A549 (cell line): ENCODE measurements at places on chromosomes 13 and 19.
A peak's percentile ranks its signal among the peaks of the same experiment; 100 is the strongest.

DNA sequence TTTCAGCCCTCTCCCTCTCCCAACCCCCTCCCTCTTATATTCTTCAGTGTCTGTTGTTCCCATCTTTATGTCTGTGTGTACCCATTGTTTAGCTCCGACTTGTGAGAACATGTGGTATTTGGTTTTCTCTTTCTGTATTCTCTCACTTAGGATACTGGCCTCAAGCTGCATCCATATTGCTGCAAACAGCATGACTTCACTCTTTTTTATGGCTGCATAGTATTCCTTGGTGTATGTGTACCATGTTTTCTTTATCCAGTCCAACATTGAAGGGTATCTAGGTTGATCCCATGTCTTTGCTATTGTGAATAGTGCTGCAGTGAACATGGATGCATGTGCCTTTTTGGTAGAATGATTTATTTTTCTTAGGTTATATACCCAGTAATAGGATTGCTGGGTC, 17.8 kb downstream of the NHLRC3 start:
- DNase-seq, result no peak

GRCh38 chr19:38721979-38722773, 22.1 kb downstream of the CAPN12 start:
- DNase-seq, result no peak

DNA sequence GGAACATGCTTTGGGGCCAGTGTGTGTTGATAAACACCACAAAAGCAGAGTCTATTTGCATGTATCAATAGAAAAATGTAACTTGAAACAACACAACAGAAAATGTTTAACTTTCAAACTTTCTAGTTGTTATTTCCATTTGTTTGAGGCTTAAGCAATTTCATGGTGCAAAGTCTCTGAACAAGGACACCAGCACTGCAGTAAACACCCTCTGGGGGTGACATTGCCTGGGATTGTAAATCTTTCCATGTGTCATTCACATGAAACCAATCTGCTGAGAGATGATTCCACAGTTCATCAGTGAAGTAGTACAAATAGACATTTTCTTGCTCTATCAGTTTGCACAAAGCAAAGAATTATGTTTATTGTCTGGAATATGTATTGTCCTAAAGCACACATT, 124.5 kb downstream of the ITGBL1 start:
- DNase-seq, result no peak

DNA sequence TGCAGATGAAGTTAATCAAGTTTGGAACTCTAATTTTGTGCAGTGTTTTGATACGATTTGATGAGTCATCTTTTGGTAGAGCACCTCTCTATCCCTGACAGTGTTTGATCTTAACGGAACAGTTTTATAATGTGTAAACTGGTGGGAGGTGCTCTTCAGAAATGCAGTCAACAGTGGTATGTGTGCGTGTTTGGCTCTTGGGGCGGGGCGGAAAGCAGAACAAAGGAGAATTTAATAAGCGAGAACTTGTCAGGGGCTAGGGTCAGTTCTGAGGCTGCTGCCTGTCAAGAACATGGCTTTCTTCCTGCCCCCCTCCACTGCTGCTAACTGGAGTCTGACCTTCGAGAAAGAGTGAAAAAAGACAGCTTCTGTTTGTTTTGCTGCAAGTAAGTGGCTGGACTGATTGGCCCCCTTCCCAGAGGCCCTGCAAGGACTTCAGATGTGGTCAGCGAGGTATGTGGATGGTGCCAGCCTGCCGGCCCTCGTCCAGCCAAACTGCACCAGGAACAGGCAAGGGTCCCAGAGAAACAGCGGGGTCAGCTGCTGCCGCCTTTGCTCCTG, 40.8 kb downstream of the BBC3 start:
- DNase-seq, result peak; percentile 92

- DNase-seq, result peak; percentile 39
Observed at GRCh38 chr19:13026462-13027370, 31.4 kb downstream of the NFIX start.

- no peak for DNase-seq
Observed at GRCh38 chr19:3580156-3580934, 4.9 kb upstream of the GIPC3 start.

GRCh38 chr19:3133793-3134116, 2.1 kb upstream of the GNA15 start:
- DNase-seq, result no peak

DNA sequence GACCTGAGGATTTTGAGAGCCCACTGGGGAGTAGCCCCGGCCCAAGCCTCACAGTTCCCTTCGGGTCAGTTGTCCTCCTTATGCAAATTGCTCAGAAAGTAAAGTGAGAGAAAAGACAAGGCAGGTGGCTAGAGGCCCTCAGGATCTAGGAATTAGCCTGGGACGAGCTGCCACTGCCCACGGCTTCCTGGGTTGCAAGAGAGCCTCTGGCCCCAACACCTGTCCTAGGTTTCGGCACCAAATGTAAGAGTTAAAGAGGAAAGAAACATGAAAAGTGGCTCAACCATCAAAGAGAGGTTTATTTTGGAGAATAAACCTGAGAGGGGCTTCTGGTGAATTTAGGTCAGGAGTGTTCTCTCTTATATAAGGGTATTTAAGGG, 25.6 kb downstream of the TMEM255B start:
- DNase-seq, result no peak

DNA sequence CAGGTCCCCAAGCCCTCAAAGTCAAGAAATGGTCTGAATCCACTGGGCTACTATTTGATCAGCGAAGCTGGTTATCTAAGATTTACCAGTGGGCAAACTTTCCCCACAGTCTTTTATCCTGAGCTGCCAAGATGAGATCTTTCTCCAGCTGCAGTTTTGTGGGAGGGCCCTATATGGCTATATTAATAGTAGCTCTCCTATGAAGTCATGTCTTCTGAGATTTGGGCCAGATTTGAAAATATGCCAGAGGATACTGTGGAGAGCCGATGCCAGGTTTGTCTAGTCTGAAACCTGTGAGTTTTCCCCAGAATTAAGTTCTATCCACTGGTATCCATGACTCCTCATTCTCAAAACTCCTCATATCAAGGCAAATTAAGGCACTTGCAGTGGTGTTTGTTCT, 173.2 kb downstream of the FLT1 start:
- no peak for DNase-seq

- DNase-seq, result peak; percentile 0
Observed at GRCh38 chr13:35549481-35549880, 73.0 kb upstream of the MAB21L1 start.

DNA sequence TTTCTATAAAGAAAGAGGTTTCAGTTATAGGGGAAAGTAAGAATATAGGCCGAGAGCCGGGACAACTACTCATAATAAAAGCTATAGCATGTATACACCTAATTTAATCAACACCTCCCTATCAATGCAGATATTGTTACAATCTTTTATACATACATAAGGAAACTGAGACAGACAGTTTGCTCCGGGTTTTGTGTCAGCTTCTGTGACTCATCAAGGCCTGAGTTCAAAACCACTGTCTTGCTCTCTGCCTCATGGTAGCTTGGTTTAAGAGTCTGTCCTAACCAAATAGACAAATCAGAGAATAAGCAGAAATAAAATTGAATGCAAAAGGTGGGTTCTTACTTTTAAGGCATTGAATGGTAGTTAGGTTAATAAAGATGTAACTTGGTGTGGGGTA, 222.9 kb downstream of the GGACT start:
- DNase-seq, result no peak

GRCh38 chr19:2663920-2664571, 38.4 kb downstream of the GNG7 start:
- DNase-seq, result no peak

GRCh38 chr13:93289842-93290241, 63.2 kb downstream of the GPC6 start:
- no peak for DNase-seq

- no peak for DNase-seq
Observed at GRCh38 chr13:75071796-75072195, 410.2 kb downstream of the TBC1D4 start.

GRCh38 chr13:27393101-27393500, 31.3 kb upstream of the GTF3A start:
- DNase-seq, result no peak

GRCh38 chr13:44523146-44524015, 52.7 kb downstream of the TSC22D1 start:
- peak; percentile 13 for DNase-seq

DNA sequence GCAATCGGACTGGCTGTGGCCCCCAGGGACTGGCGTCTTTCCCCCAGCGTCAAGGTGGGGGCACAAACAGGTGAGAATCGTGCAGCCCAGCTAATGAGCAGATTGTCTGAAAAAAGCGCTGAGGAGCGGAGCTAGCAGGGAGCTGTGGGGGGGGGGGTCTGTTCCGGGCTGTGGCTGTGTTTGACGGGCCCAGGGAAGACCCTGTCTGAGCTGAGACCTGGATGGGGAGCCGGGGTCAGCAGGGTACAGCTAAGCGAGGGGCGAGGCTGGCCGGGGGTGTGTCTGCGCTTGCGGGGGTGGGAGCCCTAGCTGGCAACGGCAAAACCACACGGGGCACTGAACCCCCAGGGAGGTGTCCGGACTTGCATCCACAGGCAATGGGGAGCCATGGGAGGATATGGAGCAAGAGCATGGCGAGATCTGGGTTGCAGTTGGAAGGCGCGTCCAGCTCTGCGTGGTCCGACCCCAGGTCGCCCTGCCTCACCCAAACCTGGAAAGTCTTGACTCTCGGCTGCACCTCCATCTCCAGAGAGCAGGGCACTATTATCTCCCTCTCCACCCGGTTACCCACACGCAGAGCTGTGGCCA, 4.6 kb downstream of the LINGO3 start:
- no peak for DNase-seq

DNA sequence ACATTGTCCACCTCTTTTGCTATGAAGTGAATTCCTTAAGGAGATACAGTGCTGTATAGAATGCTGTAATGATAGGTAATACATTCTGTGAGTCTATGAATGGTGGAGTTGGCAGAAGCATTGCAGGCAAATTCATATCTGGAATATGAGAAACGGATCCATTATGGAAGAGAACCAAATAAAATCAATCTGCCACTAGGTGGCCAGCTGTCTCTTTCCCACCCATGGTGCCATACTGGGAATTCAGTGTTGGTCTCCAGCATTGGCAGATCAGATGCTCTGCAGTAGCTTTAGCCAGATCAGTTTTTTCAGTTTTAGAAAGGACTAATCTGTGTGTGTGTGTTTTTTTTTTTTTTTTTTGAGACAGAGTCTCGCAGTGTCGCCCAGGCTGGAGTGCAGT, 27.6 kb downstream of the DNAJC3 start:
- DNase-seq, result peak; percentile 13

- no peak for DNase-seq
Observed at GRCh38 chr13:111539252-111539651, 218.8 kb downstream of the TEX29 start.

GRCh38 chr19:45420871-45421270, 2.8 kb downstream of the ERCC1 start:
- DNase-seq, result no peak

GRCh38 chr13:114219392-114219791, 15.3 kb upstream of the CDC16 start:
- no peak for DNase-seq

GRCh38 chr13:79810669-79811068, 329.7 kb downstream of the NDFIP2 start:
- DNase-seq, result peak; percentile 4

DNA sequence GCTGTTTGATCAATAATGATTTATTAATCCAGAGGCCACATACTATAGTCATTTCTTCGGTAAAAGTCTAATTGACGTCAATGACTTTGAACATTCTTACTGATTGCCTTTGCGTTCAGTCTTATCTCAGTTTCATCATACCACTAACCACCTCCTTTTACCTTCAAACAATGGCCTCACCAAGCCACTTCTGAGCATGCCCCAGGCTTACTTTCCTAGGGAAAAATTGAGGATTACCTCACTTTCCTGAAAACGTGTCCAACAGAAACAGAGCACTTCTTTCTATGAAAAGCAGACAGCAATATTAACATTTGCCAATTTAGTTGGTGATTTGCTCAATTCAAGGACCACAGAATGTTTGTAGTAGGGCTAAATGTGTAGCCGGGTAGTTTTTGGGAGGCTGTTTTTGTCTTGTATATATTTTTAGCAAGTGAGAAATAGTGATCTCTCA, 157.6 kb downstream of the KLF5 start:
- no peak for DNase-seq

DNA sequence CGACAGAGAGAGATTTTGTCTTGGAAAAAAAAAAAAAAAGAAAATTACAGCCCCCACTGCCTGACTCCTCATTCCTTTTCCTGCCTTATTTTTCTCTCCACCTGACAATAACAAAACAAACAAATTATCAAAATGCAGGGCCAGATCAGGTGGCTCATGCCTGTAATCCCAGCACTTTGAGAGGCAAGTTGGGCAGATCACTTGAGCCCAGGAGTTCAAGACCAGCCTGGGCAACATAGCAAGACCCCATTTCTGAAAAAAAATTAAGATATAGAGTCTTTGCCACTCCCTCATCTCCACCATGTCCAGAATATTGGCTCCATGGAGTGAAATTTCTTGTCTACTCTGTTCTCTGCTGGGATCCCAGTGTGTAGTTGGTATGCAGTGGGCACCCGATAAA, 7.2 kb downstream of the CERS4 start:
- DNase-seq, result no peak

DNA sequence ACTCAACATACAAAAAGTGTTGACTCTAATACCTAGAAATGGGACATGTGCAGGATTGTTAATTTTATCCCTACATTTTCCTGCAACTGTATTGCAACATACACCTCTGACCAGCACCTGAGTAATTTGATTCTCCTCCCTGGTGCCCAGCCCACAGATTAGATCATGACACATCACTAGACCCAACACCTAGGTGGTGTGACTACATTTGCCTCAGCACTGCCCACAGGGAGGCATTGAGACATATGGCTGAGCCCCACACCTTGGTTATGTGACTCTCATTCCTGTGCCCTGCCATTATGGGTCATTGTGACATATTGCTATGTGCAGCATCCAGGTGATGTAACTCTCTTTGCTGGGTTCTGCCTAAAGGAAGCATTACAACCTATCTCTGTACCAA, 13.2 kb upstream of the ZNF254 start:
- no peak for DNase-seq

DNA sequence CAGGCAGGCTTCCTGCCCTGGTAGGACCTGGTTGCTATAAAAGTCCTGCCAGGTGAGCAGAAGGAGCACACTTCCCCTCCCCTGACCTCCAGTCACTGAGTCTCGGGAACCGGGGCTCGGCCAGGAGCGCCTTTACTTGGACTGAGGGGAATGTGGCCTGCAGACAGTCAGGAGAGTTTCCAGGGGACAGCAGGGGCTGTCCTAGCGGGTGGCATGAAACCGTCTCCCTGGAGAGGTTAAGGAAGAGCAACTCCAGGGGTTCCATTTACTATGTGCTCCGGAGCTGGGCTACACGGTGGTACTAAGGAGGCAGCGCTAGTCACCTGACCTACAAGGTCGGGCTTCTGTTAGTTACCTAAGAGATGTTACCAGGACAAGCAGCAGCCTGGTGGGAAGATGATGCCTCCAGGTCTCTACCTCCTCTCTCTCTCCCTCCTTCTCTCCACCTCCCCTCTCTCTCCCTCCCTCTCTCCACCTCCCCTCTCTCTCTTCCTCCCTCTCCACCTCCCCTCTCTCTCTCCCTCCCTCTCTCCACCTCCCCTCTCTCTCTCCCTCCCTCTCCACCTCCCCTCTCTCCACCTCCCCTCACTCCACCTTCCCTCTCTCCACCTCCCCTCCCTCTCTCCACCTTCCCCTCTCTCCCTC, 4.1 kb upstream of the CNOT3 start:
- peak; percentile 89 for DNase-seq

GRCh38 chr13:22538400-22538799, 642.4 kb upstream of the SGCG start:
- DNase-seq, result no peak
